ENCODE measurements at places on chromosomes 1 and 21.

DNA sequence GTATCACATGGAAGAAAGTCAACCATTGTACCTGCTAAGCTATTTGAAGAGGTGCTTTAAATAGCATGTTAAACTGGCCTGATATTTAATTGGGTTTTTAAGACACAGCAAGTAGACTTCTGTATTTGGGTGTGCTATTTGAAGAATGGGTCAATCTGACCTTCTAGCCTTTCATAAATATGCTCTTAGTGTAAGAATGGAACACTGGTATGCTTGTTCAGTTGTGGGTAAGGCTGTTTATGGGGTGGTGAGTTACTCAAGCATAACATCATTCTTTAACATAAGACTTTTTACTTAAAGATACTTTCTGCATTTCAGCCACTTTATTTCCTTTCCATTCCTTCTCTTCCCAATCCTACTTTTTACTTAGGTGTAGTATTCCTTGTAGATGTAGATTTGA lies 21.4 kb downstream of the AHCYL1 start:
- no peak for DNase-seq

DNA sequence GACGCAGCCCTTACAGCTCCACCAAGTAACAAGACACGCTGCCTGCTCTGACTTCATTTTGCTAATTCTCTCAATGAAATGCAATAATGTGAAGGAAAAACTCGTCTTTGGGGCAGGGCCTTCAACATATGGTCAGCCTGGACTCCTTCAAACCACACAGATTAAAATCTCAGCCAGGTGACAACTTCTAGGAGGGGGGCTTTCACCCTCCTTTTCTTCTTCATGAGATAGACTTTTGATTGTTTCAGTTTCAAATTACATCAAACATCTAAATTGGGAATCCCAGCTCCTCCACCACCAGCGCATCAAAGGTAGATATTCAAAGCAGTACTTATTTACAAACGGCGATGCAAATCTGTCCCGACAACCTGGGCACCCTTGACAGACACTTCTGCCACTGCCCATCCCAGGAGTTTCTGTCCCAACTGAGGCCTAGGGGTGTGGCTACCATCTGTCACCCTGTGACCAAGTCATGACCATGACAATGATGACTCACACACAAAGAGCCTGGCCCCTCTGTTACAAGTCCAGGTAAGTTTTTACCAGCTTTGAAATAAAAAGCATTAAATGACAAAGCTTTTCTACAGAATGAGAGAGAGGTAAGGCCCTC lies 29.7 kb downstream of the SSBP3 start:
- no peak for DNase-seq

DNA sequence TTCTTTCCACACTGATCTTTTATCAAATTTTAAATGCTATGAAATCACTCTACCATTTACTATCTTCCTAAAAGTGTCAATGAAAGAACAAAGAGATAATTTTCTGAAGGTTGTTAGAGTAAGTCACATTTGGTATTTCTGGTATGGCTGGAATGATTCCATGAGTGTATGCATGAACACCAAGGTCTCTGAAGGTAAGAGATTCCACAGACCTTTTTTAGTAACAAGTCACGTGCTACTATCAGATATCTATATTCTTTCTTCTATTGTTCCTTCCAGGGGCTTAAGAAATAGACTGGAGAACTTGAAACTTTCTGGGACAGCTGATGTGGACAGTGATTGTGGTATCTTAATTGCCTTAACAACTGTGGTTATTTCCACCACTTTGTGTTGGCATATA lies 265.0 kb downstream of the SDCCAG8 start:
- no peak for DNase-seq

- no peak for DNase-seq
These were observed 32.2 kb downstream of the ETS2 start for GRCh38 chr21:38837806-38838461.

- no peak for DNase-seq
These were observed 79.2 kb downstream of the OLIG1 start for GRCh38 chr21:33149181-33149580.

GRCh38 chr1:110785612-110786011 lies 87.3 kb upstream of the CD53 start:
- no peak for DNase-seq

GRCh38 chr1:41498804-41499203 lies 14.3 kb upstream of the EDN2 start:
- DNase-seq, result no peak

DNA sequence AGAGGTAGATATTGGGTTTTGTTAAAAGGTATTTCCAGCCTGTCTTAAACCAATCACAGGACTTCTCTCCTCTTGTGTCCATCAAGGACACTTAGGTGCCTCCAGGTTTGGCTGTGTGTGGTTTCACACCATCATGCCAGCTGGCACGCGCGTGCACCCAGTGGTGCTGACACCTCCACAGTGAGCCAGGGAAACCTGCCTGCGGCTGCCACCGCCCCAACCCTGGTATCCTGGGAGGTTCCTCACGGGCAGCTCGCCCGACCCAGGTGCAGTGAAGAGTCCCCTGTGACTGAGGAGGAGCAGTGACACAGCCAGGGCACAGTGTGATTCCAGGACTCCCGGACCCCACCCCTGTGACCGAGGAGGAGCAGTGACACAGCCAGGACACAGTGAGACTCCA lies 13.2 kb upstream of the COL6A2 start:
- no peak for DNase-seq

DNA sequence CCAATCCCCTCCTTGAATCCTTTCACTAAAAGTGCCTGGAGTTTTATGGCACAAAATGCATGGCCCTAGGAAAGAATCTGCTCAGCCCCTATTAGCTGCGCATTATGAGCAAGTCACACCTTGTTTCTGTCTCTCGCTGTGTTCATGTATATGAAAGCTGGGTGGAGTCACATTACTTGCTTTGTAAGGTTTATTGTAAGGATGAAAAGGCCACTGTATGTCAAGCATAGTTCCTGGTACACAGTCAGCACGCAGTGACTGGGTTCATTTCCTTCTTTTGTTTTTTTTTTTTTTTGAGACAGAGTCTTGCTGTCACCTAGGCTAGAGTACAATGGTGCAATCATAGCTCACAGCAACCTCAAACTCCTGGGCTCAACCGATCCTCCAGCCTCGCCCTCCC lies 6.7 kb upstream of the SLC9A1 start:
- DNase-seq, result peak; percentile 48
